Central memory CD4-positive, alpha-beta T cell (primary cell): ENCODE measurements at places on chromosomes 5 and 9.

DNA sequence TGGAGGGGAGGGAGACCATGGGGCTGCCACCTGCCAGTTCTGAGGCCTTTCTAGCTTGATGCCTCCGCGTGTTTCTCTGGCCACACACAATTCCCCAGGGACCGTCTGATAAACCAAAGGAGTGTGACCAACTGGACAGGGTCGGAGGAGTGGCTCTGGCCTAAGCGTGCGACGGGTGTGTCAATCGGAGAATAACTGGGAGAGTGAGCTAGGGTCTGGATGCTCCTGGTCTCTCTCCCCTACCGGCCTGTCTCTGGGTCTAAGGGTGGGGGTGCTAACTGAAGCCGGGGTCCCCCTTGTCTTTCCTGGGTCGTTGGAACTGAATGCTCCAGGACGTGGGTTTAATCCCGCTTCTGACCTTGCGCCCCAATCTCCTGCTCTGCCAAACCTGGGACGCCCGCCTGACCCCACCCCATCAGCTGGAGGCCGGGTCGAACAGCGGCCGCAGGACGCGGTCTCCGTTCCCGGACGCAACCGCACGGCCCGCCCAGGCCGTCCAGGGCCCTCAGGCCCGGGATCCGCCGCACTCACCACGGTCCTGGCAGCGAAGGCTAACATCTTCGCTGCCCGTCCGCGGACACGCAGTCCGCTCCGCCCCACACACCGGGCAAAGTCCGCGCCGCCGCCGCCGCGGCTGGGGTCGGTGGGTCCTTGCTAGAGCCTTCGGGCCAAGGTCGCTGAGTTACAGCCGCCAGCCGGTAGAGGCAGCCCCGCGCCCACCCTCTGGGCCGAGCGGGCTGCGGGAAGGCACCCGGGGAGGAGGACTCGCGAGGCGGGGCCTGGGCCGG lies 447 bp downstream of the CRAT start:
- no peak for DNase-seq

GRCh38 chr5:136006164-136006563 lies 22.6 kb upstream of the TGFBI start:
- DNase-seq: no peak

DNA sequence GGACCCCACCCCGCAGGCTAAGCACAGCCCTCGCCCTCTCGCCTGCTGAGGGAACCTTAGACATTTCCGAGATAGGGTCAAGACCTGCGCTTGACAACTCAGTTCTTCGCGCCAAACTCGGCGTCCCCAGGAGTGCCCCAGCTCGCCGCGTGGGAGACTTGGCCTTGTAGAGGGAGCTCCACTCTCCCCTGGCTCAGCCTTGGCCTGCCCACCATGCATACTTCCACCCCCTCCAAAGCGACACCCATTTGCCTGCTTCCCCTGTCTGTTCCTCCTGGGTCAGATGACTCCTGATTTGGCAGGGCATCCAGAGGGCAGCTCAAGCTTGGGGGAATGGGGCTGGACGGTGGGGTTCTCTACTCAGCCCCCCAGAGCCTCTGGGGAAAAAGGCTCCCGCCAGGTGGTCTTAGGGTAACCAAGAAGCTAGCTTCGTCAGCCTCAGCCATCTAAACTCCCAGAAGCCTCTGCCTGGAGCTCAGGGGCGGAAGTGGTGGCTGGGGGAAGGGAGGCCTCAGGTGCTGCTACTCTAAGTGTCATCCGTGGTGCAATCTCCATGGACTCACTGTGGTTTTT lies 560 bp downstream of the DOCK2 start:
- DNase-seq: peak; percentile 76

DNA sequence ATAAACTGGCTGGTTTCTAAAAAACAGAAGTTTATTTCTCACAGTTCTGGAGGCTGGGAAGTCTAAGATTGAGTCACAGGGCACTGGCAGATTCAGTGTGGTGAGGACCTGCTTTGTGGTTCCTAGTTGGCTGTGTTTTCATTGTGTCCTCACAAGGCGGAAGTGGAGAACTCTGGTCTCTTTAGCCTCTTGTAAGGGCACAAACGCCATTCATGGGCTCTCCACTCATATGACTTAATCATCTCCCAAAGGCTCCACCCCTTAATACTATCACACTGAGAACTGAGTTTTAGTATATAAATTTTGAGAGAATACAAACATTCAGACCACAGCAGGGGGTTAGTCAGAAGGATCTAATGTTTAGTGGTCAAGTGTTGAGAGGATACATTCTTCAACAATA lies 208.2 kb downstream of the SEC61B start:
- no peak for DNase-seq

DNA sequence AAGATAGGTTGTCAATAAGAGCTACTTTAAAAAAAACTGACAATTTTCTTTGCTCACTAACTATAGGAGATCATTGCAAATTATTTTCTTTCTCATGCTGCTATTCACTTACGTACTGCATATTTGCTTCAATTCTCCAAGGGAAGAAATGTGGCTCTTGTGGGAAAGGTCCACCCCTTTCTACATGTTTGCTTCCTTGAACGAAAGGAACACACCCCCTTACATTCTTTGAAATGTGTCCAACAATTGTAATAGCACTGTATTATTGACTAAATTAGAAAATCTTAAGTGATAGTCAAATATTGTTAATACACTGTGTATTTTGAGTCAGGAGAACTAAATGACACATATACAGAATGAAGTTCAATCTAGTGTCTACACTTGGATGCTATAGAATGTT lies 5.2 kb downstream of the MEF2C start:
- DNase-seq: no peak
